ENCODE measurements at places on chromosomes 12 and 14.
A peak's percentile ranks its signal among the peaks of the same experiment; 100 is the strongest.

DNA sequence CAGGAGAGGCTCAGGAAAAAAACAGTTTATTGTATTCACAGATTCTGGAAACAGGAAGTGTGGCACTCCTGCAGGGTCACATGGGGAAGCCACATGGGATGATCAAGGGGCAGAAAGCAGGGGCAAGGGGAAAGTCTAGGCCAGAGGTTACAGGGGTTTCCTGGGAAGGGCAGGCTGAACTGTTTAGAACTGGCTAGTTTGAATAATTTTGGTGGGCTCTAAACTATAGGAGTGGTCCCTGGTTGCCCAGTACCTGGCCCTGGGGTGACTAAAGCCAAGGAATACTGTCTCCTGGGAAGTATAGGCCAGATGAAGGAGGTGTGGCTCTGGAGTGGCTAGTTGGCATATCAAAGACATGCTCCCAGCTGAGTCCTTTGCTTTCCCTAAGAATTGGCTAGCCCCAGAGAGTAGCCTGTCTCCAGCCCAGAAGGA lies 169.2 kb downstream of the SLC41A2 start:
- peak; percentile 34 for DNase-seq

DNA sequence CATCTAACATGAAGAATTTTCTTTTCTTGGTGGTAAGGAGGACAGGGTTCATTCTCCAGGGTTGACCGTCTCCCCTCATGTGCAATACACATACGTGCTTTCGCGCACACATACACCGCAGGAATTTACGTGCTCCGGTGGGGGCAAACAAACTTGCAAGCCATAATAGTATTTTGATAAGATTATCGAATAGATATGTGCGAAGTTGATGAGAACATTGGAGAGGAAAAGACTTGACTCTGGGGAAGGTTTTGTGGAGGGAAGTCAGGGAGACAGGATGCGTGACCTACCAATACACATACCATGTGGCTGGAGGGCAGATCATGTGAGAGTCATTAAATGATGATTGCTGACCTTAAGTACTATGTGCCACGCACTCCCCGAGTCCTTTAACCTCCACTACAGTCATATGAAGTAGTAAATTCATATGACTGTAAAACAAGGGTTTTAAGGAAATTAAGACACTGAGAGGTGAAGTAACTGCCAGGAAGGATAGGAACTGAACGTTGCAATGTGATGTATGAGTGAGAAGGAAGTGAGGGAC lies 921 bp downstream of the RAD51B start:
- DNase-seq: peak; percentile 7

DNA sequence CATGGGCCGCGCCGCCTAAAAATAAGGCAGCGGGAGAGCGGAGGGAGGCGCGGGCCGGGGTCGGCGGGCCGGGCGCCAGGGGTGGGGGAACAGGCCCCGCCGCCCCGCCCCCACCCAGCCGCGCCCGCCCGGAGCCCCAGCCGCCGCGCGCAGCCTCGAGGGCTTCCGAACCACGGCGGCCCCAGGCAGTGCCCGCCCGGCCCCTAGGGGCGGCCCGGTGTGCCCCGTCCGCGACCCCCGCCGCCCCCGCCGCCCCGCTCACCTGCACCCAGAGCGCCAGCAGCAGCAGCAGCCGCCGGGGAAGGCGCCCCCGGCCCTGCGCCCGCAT lies 519 bp downstream of the JAG2 start:
- DNase-seq: no peak

GRCh38 chr12:118467641-118468305 lies 91.4 kb downstream of the SUDS3 start:
- no peak for DNase-seq

DNA sequence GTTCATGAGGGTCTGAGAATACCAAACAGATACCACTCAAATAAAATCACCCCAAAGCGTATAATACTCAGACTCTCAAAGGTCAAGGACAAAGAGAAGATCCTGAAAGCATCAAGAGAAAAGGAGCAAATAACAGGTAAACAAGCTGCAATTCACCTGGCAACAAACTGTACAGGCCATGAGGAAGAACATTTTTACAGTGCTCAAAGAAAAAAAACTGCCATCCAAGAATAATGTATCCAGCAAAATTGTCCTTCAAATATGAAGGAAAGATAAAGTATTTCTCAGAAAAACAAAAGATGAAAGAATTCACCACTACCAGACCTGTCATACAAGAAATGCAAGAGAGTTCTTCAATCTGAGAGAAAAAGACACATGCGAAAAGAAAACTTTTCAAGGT lies 206.4 kb downstream of the PTPRO start:
- no peak for DNase-seq

- DNase-seq: no peak
Measured at GRCh38 chr12:113474635-113475436, 3.2 kb upstream of the LHX5 start.

- no peak for DNase-seq
Measured at GRCh38 chr12:14482361-14482760, 85.3 kb downstream of the PLBD1 start.

DNA sequence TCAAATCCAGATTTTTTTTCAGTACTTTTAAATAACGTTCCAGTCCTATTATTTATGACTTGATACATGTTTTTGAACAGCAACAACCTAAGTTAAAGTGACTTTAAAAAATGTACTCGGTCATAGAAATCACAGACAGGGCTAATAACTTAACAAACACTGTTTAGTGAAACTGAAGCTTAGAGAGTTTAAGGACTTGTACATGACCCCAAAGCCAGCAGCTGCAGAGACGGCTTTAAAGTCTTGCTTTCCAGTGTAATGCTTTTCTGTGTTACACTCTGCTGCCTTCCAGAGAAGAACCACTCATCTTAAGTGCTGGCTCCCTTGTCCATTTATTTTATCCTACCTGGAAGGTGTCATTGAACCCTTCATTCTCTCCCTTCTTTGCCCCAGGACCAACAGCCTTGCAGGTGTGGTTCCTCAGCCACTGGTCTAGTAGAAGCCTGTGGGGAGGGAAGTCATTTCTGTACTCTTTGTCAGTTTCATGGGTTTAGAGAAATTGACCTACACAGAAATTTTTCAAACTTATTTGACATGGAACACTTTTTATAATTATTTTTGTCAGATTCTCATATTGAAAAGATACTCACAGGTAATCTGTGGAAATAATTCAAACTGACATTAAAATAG lies 60.9 kb downstream of the NAV3 start:
- no peak for DNase-seq

DNA sequence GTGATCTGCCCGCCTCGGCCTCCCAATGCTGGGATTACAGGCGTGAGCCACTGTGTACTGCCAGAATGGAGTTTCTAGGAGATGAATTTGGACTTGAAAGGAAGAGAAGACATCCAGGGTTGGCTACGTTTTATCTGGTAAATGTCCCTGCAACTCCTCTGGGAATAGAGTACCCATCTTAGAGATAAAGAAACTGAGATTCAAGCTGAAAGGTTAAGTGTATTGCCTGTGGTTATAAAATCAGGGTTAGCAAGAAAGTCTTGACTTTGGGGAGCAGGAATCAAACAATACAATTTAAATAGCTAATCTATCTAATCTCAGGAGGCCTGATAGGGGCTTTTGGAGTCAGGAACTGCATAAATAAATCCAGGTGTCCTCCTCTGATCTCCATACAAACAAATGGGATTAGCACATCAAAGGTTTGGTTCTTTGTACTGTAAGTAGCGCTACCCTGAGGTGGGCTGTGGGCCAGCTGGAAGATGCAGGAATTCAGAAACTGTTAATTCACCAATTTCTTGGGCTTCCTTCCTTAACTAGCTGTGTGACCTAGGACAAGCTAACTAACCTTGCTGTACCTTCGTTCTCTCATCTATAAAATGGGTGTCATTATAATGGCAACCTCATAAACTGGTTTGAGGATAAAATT lies 45.1 kb downstream of the TBX3 start:
- no peak for DNase-seq

DNA sequence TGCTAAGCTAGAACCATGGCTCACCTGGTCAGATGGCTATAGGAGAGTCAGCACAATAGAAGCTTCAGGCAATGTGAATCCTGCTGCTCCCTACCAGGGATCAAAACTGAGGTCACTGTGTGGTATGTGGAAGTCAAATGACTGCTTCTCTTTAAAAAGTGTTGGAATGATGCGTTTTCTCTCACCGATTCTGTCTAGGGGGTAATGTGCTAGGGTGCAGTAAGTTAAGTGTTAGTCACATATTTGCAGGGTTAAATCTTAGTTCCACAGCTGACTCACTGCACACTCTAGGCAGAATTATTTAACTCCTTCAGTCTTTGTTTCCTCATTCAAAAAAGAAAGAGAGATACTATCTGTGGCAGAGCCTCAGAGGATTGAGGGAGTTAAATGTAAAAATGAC lies 696.6 kb downstream of the DIO2 start:
- no peak for DNase-seq

- DNase-seq: no peak
Measured at GRCh38 chr12:116880213-116880816, 926 bp downstream of the HRK start.

- no peak for DNase-seq
Measured at GRCh38 chr12:87150969-87151662, 878.1 kb downstream of the C12orf50 start.

DNA sequence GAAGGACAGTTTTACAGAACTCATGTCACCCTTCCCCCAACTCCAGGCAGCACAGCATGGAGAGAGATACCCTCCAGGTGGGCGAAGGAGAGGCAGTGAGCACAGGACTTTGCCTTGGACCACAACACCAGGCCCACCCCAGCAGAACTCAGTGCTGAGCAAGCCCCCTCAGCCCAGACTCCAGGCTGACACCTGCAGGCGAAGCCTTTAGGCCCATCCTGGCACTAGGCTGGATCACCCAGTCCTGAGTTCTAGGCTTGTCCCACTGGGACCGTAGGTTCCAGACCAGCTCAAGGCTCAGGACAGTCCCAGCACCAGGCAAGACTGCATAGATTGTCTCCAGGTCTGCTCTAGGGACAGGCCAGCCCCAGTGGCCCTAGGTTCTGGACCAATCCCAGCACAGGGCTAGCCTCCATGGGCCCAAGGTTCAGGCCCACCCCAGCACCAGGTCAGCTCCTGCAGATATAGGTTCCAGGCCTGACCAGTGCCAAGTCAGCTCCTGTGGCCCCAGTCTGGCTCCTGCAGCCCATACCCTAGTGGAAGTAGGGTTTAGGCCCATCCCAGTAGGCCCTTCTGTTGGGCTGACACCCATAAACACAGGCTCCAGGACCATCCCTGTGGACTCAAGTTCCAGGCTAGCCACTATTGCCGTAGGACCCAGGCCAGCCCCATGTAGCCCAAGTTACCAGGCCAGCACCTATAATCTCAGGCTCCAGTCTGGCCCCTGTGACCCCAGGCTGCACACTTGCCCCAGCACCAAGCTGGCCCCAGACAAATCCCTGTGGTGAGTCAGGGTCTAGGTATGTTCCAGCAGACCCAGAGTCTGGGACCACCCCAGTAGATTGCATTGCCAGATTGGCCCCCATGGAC lies 9.4 kb downstream of the WASHC3 start:
- DNase-seq: no peak

GRCh38 chr14:70013271-70013873 lies 134.2 kb downstream of the SMOC1 start:
- no peak for DNase-seq

GRCh38 chr12:58095002-58095401 lies 153.6 kb downstream of the ATP23 start:
- DNase-seq: no peak

DNA sequence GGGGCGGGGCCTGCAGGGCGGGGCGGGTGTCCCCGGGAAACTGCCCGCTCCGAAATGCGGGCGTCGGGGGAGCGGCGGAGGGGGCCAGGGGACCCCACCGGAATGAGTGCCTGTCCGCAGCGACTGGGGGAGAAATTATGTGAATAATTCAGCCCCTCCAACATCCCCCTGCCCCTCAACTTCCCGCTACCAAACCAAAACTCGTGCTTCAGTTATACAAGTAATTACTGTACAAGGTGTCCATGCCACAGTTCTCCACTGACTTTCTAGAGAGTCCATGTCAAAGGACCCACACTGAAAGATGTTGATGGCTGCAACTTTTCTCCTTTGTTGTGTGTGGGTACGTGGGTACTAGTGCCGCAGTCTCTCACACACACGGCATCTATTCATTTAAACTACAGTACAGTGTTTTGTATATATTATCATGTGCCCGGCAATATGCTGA lies 414 bp upstream of the CDK17 start:
- no peak for DNase-seq

GRCh38 chr14:67538501-67538900 lies 5.4 kb downstream of the PLEKHH1 start:
- no peak for DNase-seq

GRCh38 chr12:62021808-62022207 lies 238.4 kb upstream of the USP15 start:
- no peak for DNase-seq

DNA sequence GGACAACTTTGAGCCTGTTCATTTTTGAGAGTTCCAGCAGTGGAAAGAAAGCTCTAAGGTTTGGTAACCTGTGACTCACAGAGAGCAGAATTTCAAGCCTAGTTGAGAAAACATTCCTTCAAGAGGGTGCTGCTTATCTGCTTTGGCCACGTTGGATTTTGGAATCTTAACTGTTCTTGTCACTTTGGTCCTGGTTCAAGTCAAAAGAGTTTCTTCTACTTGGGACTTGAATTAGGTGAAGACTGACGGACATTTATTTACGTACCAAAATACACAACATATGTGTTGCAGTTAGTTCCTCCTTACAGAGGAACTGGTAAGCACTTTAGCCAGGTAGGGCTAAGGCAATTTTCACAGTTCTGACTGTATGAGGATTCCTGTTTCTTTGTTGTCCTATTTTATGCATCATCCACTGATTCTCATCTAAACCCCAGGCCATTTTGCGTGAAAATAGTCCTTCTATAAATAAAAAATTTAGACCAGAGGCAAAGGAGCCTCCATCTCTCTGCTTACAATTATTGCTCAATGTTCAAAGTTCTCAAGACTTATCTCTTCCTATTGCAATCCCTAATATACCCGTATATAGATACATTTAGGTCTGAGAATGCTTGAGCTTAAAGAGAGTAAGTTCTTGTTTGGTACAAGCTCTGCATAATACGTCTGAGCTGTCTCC lies 580.9 kb downstream of the DIO2 start:
- no peak for DNase-seq

- DNase-seq: no peak
Measured at GRCh38 chr14:95394297-95395097, 74.8 kb upstream of the CLMN start.

GRCh38 chr12:103249607-103250006 lies 246.2 kb downstream of the C12orf42 start:
- DNase-seq: peak; percentile 99

DNA sequence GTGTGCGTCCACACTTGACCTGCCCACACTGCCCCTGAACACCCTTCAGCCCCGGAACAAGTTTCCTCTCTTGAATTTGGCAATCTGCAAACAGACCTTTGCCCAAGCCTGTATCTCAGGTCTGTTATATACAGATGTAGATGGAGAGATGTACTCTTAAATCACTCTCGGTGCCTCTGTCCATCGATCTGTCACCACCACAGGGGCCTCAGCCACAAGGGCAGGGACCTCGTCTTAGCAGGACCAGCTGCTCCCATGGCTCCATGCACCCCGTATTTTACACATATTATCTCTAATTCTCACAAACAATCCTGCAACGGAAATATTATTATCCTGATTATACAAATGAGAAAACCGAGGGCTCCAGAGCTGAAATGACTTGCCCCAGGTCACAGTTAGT lies 313.4 kb downstream of the BCL11B start:
- no peak for DNase-seq

All from DMS153 (cell line).